ENCODE measurements at places on chromosomes 12 and 14.
A peak's percentile ranks its signal among the peaks of the same experiment; 100 is the strongest.

DNA sequence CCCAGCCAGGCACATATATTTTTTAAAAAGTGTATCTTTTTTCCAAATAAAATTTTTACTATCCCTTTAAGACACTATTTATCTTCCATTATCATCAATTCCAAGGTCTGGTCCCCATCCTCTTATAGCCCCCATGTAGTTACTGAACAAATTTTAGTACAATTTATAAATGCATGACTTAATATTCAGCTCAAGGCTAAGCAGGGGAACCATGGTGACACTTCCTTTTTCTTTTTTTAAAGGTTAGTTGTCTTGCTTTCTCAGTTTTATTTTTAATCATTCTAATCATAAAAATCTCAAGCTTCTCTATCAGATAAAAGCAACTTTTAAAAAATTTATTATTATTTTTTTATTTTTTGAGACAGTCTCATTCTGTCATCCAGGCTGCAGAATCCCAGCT is 92.3 kb downstream of the TRAFD1 start:
- no peak for DNase-seq

GRCh38 chr12:84492351-84492883 is 420.2 kb downstream of the SLC6A15 start:
- DNase-seq: no peak

DNA sequence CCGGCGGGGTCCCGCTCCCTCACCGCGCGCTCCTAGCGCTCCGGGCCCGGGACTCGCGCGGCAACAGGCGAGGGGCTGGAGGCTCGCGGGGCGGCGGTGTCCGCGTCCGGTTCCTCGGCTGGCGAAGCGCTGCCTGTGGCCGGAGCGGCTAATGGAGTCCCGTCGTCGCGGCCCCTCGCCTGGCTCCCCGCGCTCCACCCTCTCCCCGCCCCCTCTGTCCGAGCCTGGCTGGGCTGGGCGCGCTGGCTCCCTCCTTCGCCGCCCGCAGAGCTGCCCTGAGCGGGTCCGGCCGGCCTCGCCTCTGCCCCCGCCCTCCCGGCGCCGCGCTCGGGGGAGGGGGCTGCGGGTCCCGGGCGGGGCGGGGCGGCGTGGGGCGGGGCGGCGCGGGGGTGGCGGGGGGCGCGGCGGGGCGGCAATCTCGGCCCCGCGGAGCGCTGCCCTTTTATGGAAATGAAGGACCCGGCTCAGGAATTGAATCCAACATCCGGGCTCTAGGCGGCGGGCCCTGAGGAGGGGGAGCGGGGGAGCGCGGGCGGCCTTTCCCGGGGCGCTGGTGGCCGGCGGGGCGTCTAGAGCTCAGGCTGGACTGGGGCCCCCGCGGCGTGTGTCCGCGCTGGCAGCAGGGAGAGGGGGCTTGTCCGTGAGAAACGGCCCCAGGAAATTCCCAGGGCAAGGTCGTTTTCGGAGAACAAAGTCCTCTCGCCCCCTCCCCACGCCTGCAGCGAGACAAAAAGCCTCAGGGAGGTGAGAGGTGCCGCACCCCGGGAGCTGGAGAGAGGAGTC is at the start of gene FERMT2:
FERMT2 (minus strand) TSS at position 153 of the 783 bp plus-strand sequence. CDS start 482 bp downstream, outside the sequence.
- peak; percentile 64 for DNase-seq

- DNase-seq: no peak
Measured at GRCh38 chr12:64187370-64187769, 34.7 kb downstream of the KICS2 start.

DNA sequence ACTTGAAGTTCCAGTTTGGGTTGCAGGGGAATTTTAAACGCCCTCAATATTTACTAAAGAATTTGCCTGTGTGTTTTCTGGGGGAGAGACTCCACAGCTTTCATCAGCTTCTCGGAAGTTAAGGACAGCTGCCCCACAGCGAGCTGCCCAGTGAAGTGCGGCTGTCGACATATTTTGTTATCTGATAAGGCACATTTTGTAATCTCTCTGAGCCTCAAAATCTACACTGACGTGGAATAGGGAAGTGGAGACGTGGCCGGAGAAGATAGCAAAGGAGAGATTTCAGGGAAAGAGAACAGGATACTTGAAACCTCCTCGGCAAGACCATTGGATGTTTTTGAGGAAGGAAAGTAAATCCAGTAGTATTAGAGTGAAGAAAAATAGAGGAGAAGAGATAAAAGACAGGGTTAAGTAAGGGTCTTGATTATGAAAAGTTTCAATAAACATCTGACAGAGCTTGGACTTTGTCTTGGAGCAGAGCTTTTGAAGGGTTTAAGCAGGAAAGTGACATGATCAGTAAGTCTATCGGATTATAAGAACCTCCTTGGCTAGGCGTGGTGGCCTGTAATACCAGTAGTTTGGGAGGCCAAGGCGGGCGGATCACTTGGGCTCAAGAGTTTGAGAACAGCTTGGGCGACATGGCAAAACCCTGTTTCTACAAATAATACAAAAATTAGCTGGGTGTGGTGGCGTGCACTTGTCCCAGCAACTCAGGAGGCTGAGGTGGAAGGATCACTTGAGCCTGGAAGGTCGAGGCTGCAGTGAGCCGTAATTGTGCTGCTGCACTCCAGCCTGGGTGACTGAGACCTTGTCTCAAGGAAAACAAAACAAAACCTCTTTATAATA is 1.1 kb downstream of the POLR3B start:
- no peak for DNase-seq

DNA sequence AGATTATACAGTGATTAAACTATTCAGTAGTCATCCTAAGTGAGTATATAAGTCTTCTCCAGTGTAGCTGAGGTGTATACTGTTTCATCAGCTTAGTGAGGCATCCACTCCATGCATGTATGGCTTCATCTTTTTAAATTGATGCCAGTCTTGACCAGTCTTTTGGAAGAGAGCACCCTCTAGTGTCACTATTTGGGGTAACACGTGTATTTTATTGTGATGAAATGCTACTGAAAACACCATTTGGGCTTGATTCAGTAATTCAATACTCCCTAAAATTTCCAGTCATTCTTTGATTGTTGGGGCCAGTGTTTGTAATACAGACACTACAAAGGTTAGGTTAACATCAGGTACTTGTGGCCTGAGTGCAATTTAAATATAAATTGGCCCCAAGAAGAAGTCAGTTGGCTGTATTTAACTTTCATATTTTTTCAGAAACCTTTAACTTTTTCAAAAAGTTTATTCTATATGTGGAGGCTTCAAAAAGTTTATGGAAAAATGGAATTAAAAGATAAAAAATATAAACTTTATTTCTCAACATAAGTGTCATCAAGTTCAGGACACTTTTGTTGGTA is 35.3 kb downstream of the MIPOL1 start:
- DNase-seq: peak; percentile 28

DNA sequence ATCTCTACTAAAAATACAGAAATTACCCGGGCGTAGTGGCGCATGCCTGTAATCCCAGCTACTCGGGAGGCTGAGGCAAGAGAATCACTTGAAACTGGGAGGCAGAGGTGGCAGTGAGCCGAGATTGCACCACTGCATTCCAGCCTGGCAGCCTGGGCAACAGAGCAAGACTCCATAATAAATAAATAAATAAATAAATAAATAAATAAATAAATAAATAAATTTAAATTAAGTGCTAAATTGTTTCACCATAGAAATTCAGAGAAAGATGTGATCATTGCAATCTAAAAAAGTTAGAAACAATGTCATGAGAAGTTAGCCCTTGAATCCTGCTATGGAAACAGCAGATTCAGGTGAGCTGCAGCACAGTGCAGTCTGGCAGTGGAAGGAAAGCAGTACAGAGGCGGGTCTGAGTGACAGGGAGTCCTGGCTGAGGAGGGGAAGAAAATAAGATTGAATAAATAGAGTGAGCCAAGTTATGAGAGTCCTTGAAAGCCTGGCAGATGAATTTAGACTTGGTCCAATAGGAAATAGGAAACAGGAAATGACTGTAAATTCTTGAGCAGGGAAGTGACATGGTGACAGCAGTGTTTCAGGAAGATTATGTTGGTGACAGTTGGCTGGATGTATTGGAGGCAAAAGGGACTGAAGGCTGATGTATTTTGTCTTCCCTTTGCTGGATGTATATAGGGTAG is 241.5 kb downstream of the GXYLT1 start:
- DNase-seq: no peak

- DNase-seq: no peak
Measured at GRCh38 chr12:130161261-130162243, 712 bp upstream of the FZD10 start.

DNA sequence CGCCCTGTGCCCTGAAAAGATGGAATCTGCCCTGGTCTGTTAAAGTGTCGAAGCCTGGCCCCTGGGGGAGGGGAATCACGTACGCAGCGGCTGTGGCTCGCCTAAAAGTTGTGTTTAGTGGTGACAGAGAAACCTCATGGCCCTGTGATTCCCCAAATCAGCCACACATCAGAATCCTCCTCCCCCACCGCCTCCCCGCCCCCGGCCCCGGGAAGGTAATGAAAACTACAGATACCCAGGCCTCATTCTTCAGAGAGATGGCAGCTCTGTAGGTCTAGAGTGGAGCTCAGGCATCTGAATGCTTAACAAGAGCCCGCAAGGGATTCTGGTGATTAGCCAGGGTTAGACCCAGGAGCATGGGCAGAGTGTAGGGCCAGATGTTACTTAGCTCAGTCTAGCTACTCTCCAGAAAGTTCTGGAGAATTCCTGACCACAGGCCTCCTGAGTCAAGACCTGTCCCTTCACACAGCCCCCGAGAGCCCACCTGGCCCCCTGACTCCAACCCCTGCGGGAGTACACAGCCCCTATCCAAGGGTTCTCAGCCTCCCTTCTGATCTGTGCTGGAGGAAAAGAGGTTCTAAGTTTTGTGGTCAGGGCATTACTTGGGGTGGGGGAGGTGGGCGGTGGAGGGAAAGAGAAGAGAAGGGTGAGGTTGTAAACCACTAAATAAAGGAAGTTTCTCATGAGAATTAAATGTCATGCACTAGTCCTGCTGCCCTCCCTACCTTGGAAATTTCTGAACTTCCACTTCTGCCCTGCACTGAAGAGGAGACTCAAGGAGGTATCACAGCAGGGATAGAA is 114.8 kb downstream of the PLXNC1 start:
- no peak for DNase-seq

GRCh38 chr12:129937426-129937825 is 33.6 kb upstream of the TMEM132D start:
- DNase-seq: peak; percentile 58

GRCh38 chr12:90015228-90015627 is 306.6 kb upstream of the ATP2B1 start:
- no peak for DNase-seq

GRCh38 chr12:11693067-11693466 is 43.6 kb downstream of the ETV6 start:
- DNase-seq: no peak

GRCh38 chr12:106136263-106136662 is 2.5 kb downstream of the NUAK1 start:
- peak; percentile 15 for DNase-seq

DNA sequence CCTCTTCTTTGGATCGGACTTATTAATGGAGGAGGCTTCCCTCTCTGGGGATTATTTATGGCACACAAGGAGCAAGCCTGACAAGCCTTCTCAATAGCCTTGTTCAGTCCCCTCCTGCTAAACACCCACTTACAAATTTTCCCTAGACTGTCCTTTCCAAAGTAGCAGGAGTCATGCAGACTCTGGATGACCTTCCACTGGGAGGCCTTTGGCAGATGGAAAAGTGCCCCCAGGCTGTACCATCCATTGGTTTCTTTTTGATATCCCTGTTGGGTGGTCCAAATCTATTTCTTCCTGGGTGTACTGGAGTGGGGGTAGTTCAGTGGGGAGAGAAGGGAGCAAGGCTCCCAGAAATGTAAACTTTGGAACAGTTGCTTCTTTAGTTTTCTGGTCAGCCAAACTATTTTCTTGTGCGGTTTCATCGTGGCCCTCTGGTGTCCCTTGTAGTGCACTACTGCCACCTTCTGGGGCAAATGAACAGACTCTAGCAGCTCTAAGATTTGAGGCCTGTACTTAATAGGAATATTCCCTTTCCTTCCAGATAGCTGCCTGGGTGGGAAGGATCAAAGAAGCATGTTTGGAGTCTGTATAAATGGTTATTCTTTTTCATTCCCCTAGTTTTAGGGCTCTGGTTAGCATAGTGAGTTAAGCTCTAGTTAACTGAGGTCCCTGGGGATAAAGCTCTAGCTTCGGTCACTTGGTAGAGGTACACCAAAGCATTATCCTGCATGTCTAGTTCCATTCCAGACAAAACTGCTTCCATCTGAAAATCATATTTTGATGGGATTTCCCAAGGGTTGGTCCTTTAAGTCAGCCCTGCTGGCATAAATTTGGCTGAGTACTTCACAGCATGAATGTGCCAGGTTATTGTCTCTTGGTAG is 409.5 kb downstream of the SLC6A15 start:
- no peak for DNase-seq

GRCh38 chr12:27550653-27550975 is 26.6 kb downstream of the PPFIBP1 start:
- no peak for DNase-seq

- no peak for DNase-seq
Measured at GRCh38 chr12:121805171-121806008, 1.6 kb downstream of the SETD1B start.

DNA sequence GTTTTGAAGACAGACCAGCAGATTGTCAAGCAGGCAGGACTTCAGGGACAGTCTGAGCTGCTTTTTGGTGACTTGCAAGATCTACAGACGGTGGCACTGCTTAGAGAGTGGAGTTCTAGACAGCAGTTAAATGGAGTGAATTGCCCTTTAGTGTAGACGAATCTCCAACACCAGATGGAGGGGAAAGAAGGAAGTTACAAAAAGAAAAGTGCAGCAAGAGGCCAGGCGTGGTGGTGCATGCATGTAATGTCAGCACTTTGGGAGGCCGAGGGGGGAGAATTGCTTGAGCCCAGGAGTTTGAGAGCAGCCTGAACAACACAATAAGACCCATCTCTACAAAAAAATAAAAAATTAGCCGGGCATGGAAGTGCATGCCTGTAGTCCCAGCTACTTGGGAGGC is 8.4 kb upstream of the HHIPL1 start:
- DNase-seq: no peak

DNA sequence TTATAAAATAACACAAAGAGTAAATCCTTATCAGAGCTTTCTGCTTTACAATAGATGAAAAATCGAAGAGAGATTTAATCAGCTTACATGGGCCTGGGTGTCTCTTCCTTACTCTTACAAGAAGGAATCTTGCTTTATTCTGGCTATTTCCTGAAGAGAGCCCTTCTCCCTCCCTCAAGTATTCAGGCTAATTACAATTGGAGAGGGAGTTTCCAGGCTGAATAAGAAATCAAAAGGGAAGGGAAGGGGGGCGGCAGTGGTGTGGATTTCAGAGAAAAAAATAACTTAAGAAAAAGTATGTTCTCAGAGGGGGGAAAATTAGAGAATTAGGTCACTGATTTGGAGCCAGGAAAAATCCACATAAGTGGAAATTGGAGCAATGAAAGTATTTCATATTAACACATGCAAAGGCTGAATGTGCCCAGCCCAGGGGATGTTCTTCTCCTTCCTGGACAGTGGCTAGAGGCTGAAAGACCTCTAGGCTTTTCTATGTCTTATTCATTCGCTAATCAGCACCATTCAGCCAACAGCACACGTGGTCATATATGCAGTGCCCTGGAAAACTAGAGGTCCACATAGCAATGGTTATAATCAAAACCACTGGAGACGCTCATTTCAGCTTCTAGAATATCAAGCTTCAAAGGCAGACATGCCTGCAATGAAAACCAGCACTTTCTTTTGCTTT is 158.9 kb upstream of the BTG1 start:
- no peak for DNase-seq

GRCh38 chr14:103628684-103629502 is at the start of gene KLC1:
Gene KLC1, plus strand, starts transcription at chr14:103629211. Its CDS starts 25,354 bp downstream, at chr14:103654565.
- DNase-seq: peak; percentile 32

- DNase-seq: peak; percentile 37
Measured at GRCh38 chr12:64451687-64452558, at the start of gene TBK1. Gene TBK1, plus strand, starts transcription at chr12:64452120. Its CDS starts 3,751 bp downstream, at chr12:64455871.
